ENCODE measurements at places on chromosomes 2 and 18.
A peak's percentile ranks its signal among the peaks of the same experiment; 100 is the strongest.

GRCh38 chr2:135831180-135831812 is 5.7 kb downstream of the LCT start:
- DNase-seq, result no peak

DNA sequence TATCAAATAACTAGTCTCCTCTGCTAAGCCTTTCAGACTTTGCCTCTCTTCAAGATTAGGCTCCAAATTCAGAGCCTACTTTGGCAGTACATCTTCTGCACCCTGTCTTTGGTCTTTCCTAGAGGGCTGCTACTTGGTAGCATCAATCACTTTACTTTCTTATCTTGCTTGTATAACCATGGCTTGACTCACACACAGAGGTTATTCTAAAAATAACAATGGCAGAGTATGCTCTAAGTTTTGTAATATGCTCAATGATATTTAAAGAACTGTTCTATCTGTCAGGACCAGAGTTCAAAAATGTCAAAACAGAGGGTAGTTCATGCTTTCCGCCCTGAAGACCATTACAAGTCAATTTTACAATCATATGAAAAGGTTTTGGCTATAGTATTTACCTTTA is 27.7 kb downstream of the THOC1 start:
- DNase-seq, result no peak

- no peak for DNase-seq
Measured at GRCh38 chr18:61019338-61020301, 313.6 kb upstream of the CDH20 start.

DNA sequence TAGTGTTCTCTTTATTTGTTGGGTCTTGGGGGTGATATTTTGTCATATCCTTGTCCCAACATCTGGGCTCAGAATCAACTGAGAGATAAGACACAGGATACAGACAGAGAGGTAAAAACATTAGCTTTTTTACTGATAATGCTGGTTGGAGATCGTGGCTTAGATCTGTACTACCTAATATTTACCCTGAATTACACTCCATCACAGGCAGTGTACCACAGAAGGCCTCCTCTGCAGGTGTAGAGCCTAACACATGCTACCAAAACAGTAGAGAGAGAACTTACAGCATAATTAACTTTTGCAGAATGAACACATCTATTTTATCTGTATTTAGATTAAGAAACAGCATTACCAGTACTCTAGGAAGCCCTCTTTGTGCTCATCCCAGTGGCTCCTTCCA is 6.8 kb downstream of the AGPS start:
- no peak for DNase-seq

DNA sequence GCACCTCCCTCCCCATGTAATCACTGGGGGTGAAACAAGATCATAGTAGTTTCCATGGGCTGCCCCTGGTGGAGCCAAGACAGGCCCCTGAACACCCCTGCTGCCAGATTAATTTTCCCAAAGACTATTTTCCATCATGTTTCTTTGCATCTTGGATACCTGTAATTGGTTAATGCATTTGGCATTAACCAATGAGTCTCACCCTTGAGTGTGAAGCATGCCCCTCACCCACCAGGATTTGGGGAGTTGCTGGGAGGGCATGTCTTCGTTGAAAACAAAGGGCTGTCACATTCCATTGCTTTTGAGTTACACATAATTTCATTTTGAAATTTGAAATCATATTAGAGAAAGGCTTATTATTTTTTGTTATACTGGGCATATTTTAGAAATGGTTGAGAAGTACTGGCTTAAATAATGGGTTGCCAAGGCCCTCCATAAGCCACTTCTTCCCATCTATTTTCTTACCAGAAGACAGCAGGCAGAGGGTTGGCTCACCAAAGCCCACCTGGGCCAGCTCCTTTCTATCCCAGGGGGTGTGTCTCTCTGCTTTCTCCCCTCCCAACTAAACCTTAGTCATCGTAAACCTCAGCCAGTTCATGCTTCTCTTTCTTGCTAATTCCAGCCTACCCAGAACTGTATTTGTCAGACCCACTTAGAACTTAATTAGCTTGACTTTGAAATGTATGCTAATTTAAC is 51.8 kb downstream of the ATIC start:
- DNase-seq, result no peak

GRCh38 chr2:240212425-240213225 is 72.2 kb upstream of the OTOS start:
- DNase-seq, result no peak

- no peak for DNase-seq
Measured at GRCh38 chr18:44643004-44643403, 37.7 kb upstream of the SETBP1 start.

DNA sequence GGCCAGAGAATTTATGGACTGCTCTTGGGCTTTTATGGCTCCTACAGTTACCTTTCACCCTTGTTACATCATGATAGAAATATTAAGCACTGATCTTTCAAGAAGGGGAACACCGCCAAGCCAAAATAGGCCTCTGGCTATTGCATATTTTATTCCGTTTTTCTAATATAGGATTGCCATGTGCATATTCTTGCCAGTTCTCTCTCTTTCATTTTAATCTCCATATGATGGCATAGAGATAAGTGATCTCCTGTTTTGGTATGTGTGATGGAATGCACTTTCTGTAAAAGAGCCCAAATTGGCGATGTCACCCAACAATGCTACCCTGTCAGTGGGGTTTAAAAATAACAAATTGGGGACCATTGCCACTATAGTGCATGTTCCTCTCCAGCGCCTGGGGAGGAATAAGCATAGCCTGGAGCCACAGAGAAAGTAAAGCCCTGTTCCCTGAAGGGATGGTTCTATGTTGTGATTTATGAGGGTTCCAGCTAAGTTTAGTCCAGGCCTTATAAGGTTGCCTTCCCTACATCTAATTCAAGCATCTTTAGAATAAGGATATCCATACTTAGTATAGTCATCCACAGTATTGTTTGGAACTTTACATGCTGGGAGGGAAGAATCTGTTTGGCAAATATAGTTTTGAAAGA is 26.9 kb downstream of the CMPK2 start:
- DNase-seq, result no peak

GRCh38 chr18:55189972-55190371 is 230.7 kb upstream of the CCDC68 start:
- no peak for DNase-seq

GRCh38 chr2:205803500-205803899 is 121.2 kb downstream of the NRP2 start:
- DNase-seq, result no peak

DNA sequence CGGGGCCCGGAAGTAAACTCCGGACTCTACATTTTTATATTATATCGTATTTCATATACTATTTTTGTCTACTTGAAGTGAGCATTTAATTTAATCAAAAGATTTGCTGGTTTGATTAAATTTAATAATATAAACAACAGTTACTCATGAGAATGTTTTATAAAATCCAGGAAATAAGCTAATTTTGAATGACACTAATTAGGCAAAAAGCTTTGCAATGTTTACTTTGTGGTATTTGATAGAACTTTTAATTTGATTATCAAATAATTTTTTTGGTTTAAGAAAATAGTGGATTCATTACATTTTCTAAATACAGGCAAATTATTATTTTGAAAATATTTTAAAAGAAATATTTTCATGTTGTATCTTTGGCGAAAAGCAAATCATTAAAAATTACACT is 900.4 kb upstream of the CDH2 start:
- DNase-seq, result no peak

DNA sequence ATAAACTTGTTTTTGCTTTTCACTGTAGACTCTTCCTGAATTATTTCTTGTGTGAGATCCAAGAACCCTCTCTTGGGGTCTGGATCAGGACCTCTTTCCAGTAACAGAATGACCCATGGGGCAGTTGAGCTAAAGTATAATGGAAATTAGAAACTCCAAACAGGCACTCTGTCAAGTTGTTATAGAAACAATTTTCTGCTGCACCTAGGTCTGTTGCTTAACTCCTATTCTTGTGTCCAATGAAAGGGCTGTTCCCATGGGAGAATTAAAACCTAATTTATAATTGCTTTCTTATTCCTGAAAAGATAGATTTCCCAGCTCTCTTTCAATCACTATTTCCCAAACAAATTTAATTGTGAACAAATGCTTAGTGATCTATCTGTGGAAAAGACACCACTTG is 1341.3 kb upstream of the PIK3C3 start:
- DNase-seq, result no peak

- DNase-seq, result no peak
Measured at GRCh38 chr2:47230418-47230817, 75.3 kb upstream of the STPG4 start.

DNA sequence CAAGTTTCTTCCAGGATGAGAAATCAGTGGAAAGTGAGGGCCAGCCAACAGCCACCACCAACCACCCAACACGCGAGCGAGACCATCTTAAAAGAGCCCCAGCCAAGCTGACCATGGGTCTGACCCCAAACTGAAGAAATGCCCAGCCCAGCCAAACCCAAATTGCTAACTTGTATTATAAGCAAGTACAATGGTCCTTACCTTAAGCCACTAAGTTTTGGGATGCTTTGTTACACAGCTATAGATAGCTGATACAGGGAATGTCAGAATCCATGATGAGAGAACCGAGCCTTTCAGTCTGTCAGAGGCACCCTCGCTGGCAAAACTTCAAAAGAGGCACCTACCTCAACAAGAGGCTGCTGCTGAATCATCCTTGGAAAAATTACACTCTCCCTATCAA is 17.0 kb downstream of the STK39 start:
- no peak for DNase-seq

- no peak for DNase-seq
Measured at GRCh38 chr2:236309669-236310029, 45.4 kb upstream of the ASB18 start.

DNA sequence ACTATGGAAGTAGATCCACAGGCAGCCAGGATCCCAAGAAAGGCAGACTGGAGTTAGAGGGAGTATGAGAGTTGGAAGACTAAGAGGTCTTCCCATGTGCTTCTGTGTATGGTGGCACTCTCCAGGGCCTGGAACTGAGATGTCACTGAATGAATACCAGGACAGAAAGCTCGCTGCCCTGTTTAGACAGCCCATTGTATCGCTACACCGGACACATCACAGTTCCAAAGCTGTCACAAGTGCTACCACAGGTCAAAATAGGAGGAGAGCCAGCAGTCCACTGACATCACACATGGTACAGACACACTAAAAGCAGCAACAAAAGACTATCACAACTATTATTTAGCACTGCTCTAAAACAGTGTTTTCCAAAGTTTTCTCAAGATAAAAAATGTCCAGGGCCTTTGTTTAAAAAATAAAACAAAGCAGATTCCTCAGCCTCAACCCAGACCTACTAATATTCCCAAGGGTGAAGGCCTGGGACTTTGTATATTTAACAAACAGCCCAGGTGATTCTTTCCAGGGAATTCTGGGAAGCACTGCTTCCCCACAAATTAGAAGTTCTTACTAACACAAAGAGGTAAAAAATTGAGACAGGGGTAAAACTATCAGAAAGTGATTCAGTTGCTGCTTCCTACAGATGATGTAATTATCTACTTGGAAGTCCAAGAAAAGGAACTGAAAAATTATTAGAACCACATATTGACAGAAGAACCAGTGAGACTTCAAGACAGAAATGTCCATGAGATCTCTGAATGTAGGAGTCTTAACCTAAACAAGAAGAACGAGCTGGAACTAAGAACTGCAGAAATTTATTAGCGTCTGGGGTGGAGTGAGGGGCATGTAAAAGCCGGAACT is 116.0 kb downstream of the DTNB start:
- no peak for DNase-seq

DNA sequence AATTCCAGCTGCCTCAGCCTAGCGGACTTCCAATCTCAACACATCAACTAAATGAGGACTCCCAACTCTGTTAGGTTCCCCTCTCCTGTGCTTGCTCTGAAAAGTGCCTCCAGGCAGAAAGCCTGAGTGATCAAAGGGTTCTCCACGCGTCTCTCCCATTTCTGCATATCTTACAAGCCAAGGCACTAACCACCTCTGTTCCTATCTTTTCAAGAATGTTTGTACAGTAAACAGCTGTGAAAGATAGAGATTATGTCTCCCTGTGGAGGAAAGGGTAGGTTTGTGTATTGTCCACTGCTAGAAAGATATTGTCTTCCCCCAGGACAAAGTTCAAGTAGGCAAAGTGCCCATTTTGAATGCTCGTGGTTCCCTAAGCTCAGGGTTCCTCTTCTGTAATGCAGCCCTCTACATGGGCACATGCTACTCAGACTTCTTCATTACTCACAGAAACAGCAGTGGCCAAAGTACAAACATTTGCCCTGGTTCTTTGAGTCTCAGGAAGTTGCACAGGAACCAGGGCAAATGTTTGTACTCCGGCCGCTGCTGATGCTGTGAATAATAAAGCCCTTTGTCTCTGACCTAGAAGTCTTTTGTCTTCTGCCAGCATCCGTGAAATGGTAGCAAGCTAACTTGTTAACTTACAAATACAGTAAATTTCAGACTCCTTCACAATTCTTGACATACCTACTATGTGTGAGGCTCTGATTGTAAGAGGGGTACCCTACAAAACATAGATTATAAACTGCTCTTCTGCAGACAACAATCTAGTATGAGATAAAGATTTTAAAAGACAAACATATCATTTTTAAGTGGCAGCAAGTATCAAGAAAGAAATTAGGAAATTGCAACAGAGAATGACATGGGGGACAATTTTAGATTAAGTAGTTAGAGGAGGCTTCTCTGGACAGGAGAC is 44.5 kb downstream of the PKDCC start:
- no peak for DNase-seq

DNA sequence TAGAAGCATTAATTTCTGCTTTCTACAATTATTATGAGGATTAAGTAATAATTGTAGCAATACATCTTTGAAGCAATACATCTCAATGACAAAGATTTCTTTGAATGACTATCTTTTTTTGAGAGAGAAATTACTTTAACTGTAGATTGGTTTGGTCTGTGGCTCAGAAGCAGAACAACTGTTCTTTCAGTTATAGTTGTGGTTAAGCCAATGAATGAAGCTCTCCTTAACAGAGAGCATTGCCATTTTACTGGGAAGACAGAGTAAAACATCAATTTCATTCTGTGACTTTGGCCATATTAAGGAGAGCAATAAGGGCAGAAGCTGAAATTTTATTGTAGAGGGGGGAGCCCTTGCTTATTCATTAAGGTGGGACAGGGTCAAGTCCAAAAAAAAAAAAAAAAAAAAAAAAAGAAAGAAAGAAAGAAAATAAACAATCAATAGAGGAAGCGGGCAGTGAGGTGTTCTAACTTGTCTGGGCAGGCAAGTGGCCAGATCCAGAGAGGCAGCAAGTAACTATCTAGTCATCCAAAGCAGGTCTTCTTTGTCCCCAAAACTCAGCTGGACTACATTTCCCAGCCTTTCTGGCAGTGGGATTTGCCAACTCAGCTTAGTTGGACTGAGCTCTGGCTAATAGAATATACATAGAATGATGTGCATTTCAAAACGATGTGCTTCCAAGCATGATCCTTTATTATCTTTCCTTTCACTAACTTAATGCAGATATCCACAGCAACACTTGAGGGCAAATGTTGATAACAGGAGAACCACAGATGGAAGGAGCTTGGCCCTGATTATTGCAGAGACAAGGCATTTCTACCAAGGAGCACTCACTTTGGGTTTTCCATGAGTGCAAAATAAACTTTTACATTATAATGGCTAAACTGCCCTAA is 462.7 kb upstream of the CDH20 start:
- no peak for DNase-seq

- DNase-seq, result peak; percentile 66
Measured at GRCh38 chr2:197258580-197258979, 52.0 kb downstream of the ANKRD44 start.

GRCh38 chr2:209830722-209831465 is 59.3 kb downstream of the UNC80 start:
- no peak for DNase-seq

- DNase-seq, result no peak
Measured at GRCh38 chr2:146873056-146873455, 971.8 kb upstream of the ACVR2A start.
